ENCODE measurements at places on chromosomes 7 and 10. TPM values are rescaled to one million over a fixed set of nuclear protein-coding genes. Genes with fewer than 3 reads are reported as not detected.

- no peak for DNase-seq
Measured at GRCh38 chr10:133179651-133180050, 19.6 kb downstream of the KNDC1 start.

GRCh38 chr7:132575982-132576720, at the start of gene PLXNA4:
Gene PLXNA4, minus strand, starts transcription at chr7:132576470. Its CDS starts 67,777 bp downstream, at chr7:132508693.
- DNase-seq = peak; percentile 22

GRCh38 chr10:112812586-112812985, 137.5 kb upstream of the TCF7L2 start:
- DNase-seq = no peak

GRCh38 chr7:152414779-152415178, 21.0 kb downstream of the KMT2C start:
- DNase-seq = no peak

DNA sequence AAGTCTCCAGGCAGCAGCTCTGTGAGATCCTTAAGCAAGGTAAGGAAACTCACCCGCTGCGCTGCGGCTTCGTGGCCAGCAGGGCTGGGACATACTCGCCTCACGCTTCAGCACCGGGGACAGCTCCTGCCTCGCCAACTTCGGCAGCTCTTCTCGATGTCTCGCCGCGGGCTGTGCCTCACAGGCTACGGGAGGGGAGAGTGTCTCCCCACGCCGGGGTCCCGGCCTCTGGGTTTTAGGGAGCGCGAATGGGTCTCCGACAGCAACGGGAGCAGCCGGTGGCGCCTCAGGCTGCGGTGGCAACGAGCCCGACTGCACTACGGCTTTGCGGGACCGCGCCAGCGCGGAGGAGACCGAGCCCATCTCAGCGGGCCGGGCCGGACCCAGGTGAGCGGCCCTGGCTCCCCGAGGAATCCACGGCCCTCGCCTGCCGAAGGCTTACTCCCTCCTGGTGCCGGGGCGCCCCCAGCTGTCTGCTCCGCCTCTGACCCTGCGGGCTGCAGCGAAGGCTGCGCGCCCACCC, 62.4 kb downstream of the LSM5 start:
- DNase-seq = peak; percentile 81

GRCh38 chr10:75401569-75402485, at the start of gene ZNF503:
Gene ZNF503, minus strand, starts transcription at chr10:75401764. Its CDS starts 345 bp downstream, at chr10:75401419.
- peak; percentile 98 for DNase-seq

DNA sequence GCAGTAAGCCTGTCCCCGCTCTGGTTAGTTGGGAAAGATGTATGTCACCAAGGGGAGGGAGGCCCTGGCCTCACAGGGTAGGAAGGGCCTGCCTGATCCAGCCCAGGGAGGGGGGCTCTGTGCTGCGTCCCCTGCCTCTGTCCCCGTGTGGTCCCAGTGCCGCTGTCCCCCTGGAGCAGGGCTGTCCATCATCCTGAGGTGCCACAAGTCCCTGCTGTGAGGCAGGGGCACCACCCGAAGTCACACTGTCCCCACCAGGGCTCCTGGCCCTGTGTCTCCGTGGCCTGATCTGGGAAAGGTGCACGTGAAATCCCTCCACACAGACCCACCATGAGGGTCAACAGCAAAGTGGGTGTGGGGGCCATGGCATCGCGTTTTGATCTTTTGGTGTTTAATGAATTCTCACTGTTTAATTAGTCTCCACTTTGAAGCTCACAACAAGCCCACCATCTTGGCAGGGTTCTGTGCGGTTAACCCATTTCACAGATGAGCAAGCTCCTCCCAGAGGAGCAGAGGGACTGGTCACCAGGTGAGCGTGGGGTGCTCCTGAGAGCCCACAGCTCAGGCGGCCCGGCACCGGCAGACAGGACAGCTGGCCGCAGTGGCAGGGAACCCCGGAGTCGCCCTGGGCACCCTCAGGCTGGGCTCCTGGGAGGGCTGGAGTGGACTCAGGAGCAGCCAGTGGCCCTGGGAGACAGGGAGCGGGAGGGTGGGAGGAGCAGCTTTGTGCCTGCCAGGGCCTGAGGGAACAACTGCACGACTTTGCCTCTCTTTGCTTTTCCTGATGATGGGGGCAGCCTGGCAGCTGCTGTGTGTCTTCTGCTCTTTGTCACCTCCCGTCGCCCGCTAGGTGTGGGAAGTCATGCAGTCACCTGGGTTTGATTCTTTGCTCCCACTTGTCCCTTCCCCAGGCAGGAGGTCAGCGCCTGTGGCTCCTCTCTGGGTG, 12.0 kb upstream of the CRYGN start:
- no peak for DNase-seq

GRCh38 chr7:28419716-28420115, 7.4 kb downstream of the CREB5 start:
- no peak for DNase-seq

- no peak for DNase-seq
Measured at GRCh38 chr10:87930934-87931835, 67.8 kb downstream of the PTEN start.

DNA sequence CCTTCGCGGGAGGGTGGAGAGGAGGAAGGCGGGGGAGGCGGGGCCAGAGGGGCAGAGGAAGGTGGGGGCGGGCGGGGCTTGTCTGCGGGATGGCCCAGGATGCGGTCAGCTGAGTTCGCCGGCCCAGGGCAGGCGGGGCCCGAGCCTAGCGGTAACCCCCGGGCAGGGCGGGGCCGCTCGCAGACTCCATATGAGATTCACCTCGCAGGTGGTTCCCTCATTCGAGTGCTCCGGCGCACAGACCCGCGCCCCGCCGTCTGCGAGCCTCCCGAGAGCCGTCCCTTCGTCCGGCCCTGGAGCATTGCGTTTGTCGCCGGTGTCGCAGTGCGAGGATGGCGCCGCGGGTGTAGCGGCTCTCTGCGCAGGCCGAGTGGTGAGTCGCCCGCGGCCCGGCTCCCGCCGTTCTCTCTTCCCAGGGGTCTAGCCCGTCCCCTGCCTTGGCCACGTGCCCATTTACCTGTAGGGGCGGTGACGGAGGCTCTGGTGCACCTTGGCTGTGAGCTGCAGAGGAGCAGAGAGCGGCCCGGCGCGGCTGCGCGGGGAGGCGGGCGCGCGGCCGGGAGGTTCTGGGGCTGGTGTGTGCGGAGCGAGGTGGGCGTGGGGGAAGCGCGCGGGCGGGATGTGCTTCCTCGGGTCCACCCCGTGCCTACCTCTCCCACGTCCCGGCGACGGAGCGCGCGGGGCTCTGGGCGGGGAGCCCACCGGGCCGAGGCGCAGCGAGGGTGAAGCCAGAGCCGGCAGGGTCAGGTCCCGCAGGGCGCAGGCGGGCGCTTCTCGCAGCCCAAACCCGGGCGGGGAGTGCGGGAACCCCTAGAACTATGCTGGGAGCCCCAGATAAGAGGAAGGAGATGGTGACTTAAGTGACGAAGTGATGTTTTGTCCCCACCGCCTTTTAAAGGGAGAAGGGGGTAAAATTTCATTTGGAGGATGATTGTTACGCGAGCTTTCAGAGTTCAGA, at the start of gene UPP1:
TSS of gene UPP1 (plus strand) at position 220 of the 958 bp plus-strand sequence. CDS start 5,519 bp downstream, outside the sequence.
- DNase-seq = peak; percentile 95

DNA sequence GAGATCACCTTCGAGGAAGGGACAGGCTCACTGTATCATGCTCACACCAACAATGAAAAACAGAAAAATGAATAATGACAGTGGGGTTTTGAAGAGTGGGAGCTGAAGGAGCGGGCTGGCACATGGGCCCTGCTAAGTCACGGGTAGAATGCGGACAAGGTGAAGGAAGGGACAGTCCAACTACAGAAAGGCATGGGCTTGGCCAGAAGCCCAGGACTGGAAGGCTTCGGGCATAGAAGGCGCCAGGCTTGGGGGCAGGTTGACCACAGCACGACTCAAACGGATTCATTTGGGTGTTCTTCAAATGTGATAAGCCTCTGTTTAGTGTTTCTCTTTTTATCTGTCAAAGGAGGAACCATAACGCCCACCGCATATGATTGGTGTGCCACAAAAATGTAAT, 509.5 kb downstream of the CCSER2 start:
- DNase-seq = peak; percentile 61

DNA sequence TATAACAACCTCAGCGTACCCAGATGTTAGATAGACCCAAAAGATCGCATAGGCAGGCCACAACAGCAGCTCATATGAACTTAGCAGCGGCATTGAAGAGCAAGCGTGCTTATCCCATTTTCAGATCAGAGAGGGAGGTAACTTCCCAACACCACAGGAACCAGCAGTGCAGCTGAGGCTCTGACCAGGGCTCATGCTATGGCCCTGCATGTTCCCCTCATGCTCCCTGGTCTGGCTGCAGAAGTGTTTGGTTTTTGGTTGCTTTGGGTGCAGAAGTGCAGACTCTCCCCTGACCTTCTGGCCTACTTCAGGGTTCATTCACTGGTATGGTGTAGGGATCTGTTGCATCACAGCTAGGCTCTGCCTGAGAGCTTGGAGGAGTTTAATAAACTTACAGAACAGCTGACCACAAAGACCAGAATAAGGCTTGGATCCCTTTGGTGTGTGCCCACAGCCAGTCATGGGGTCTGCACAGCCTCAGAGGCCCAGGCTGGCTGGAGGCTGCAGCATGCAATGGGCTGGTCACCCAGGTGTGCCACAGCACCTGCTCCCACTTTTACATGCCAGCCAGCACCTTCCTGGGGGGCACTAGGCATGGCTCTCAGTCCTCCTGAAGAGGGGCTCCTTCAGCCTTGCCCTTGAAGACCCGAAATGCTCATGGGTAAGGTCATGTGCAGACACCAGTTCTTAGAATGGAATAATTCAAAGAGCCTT, 9.1 kb upstream of the CXCL12 start:
- no peak for DNase-seq

DNA sequence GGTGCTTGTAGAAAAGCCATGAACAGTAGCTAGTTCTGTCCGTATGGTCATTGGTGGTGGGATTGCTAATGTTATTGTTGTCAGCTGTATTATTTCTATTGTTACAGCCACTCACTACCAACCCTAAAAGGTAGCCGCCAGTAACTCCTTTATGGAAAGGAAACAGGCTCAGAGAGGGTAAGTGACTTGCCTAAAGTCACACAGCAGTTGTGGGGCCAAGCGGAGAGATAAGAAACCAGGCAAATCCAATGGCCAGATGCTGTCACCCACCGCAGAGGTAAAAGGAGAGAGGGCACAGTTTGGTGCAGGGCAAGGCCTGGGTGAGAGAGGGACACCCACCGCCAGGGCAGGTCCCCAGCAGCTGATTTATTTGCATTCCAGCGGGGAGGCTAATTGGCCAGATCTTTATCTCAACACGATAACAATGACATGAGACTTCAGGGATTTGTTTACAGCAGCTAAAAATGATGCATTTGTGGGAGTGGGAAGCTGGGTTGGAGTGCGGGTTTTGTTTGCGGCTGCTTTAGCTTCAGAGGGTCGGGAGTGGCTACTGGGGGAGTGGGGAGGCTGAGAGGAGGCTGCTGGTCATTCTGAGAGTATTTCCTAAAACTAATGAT, 8.6 kb upstream of the NKX2-3 start:
- DNase-seq = no peak

DNA sequence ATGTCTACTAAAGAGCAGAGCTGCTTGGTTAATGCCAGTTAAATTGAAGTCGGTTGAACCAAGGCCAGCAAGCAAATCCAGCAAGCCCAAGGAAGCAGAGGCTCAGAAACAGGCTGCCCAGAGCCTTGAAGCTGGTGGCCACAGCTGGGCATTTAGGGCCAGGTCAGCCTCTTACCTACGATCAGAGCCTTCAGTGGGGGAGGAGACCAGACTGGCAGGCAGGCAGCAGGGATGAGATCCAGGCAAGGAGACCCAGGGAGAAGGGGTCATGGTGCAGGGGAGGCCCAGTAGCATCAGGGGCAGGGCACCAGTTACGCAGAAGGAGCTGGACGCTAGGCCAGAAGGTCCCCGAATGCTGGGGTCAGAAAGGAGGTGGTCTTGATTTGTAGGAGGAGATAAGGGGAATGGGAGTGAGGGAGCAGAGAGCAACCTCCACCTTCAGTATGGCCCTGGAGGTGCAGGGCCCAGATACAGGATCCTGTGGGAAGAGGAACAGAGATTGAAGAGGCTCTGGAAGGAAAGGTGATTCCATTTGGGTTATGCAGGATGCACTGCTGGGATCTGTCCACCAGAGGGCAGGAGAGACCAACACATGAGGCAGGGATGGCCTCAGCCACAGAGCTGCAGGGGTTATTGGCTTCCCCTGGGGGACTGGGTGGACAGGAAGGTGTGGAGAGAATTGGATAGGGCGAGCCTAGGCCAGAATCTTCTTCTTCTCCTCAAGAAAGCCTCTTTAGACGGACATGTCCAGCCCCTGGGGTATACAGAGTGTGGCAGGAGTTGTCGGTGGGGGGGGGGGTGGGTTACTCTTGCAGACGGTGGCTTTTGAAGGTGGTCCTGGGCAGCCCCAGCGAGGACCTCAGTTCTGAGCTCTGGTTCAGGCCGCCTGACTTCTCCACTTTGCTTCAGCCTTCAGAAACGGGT, 132.6 kb upstream of the PODXL start:
- peak; percentile 80 for DNase-seq

DNA sequence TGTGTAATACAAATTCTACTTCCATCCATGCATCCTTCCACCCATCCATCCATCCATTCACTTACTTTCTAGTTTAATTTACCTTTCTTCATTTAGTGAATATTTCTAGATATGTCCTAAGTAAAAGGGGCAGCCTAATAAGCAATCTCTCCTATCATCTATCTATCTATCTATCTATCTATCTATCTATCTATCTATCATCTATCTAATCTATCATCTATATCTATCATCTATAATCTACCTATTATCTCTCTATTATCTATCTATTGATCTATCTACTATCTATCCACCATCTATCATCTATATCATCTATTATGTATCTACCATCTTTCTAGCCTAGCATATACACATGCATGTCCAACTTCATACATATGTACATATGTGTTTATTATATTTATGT, 104.2 kb downstream of the PTPN20 start:
- DNase-seq = no peak

- no peak for DNase-seq
Measured at GRCh38 chr7:35331730-35332678, 78.1 kb upstream of the TBX20 start.

Gene NPC1L1
- 0.83 TPM for polyA plus RNA-seq

Gene GLI3
- polyA plus RNA-seq = 7.3 TPM

Gene ITGA8
- 6.9 TPM for polyA plus RNA-seq

Gene BICC1
- polyA plus RNA-seq = 8.7 TPM

Gene MEIG1
- polyA plus RNA-seq = 33.1 TPM

All from testis (tissue), 5 donors.